Activated CD4-positive, alpha-beta T cell treated with anti-CD3 and anti-CD28 coated beads, Interleukin-2, amount 50 U/mL, for 24 hours (primary cell): ENCODE measurements at places on chromosomes 16 and 17.

- no peak for DNase-seq
Observed at GRCh38 chr16:1127971-1128715, 24.8 kb upstream of the CACNA1H start.

- no peak for DNase-seq
Observed at GRCh38 chr16:81696961-81697615, 82.0 kb upstream of the PLCG2 start.

- DNase-seq: no peak
Observed at GRCh38 chr17:37608351-37609169, 658 bp downstream of the SYNRG start.

DNA sequence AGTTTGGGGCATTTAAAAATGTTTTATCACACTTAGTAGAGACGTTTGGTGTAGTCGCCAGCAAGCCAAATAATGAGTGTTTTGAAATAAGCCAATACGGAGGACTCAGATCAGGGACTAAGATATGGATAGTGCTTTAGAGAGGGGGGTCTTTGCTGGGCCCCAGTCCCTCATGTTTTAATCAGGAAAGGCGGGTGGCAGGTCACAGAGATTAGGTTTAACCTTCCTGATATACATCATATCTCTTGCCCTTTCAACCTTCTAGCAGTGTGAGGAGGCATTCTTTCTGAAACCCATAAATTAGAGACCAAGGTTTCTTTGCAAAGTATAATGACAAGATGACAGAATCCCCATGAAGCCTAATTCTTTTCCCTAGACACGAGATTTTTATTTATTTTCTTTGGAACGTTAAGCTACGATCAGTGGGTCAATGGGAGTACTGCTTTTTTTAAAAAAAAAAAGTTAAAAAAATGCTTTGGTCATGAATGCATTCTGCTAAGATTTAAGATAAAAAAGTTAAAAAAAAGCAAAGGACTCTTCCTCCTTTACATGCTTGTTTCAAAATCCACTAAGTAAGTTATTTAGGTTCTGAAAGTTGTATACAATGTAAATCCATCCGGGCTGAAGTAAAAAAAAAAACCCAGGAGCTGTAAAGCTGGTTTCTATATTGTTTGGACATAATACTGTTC, 572.1 kb upstream of the SALL1 start:
- no peak for DNase-seq

DNA sequence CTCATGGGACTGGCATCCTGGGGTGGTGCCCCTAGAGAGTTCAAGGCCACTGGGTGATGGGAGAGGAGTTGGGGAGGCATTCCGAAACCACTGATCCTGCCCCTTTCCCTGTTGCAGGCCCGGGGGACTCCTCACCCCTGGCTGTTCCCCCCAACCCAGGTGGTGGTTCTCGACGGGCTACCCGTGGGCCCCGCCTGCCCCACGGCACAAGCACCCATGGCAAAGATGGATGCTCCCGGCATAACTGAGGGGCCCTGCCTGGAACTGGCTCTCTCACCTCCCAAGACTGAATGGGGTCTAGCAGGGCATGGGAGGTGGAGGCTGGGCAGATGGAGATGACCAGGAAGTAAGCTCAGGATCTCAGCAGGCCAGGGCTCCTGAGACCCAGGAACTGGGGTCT, 6.6 kb downstream of the BTBD17 start:
- DNase-seq: no peak

GRCh38 chr17:44203731-44204440, 4.2 kb upstream of the ATXN7L3 start:
- no peak for DNase-seq

DNA sequence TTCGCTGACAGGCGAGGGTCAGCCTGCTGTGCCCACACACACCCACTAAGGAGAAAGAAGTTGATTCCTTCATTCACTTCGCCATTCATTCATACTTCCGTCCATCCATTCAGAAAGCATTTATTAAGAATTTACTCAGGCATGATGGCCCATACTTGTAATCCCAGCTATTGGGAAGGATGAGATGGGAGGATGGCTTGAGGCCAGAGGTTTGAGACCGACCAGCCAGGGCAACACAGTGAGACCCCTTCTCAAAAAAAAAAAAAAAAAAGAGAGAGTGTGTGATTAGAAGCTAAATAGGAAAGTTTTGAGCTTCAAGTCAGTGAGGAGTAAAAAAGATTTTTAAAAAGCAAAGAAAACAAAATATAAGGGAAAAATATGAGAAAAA, 8.7 kb downstream of the CES2 start:
- DNase-seq: no peak

GRCh38 chr17:75632863-75633485, at the start of gene SMIM5:
SMIM5 (plus strand) TSS chr17:75633434; CDS start chr17:75640202, 6,768 bp downstream.
- DNase-seq: peak; percentile 81

DNA sequence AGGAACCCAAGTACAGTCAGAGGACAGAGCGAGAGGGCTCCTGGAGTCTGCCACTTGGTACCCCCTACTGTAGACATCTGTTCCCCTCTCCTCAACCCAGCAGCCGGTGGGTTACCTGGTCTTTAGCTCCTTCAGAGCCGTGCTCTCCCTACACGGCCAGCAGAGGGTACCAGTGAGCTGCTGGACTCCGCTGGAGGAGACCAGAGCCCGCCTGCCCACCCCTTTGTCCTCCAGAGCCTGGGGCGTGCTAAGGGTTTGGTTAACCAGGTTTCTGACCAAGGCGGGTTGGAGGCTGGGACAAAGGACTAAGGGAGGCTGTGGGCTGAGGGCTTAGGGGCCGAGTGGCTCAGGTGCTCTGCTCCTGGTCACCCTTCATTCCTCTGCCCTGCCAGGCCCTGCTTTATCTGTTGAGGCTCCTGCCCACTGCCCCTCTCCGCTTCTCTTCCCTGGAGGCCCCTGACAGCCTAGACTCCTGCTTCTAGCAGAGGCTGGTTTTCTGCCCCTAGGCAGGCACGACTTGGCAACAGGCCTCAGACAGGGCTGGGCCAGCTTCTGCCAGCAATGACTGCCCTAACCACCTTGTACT, 2.7 kb upstream of the HSD11B2 start:
- peak; percentile 21 for DNase-seq
